Progenitor cell of endocrine pancreas (in vitro differentiated cells): ENCODE measurements at places on chromosomes 3 and 15.

- H3K27me3 ChIP-seq: peaks cover 32% of the 10 kb centered on the region
- no peaks in the 10 kb centered on the region for H3K4me1 ChIP-seq
- H3K4me3 ChIP-seq: no peak overlapping the region
- DNase-seq: no peak
Measured at GRCh38 chr3:184742676-184743135, 30.8 kb upstream of the MAGEF1 start.

GRCh38 chr15:40855706-40856234, 11.9 kb downstream of the SPINT1 start:
- H3K27me3 ChIP-seq: no peaks in the 10 kb centered on the region
- DNase-seq: no peak
- no peak overlapping the region for H3K4me3 ChIP-seq

DNA sequence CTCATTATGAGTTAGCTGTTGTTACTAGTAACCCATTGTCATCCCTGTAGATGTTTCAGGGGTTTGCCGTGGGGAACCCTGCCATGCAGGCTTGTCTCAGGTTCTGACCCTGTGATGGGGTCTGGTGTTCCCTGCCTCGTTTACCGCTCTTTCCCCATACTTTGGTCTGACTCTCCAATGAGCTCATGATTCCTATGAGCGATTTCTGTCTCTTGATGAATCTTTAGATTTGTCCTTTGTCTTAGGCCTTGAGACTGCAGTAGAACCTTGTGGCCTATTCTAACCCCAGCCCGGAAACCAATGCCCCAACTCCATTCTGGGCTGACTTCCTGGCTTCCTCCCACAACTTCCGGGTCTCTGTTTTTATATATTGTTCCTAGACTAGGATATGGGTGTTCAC, 11.3 kb upstream of the IQGAP1 start:
- peaks cover 2% of the 10 kb centered on the region for H3K4me1 ChIP-seq
- H3K4me3 ChIP-seq: no peak overlapping the region
- H3K27ac ChIP-seq: no peak overlapping the region
- no peaks in the 10 kb centered on the region for H3K27me3 ChIP-seq

- no peak overlapping the region for H3K4me3 ChIP-seq
- H3K36me3 ChIP-seq: peaks cover 2% of the 10 kb centered on the region
- no peak overlapping the region for H3K27ac ChIP-seq
- no peak for DNase-seq
- H3K4me1 ChIP-seq: peaks cover 19% of the 10 kb centered on the region
Measured at GRCh38 chr3:195105389-195105788, 165.6 kb downstream of the XXYLT1 start.

GRCh38 chr3:35322070-35322469, 317.3 kb upstream of the ARPP21 start:
- H3K27me3 ChIP-seq: no peaks in the 10 kb centered on the region
- no peak overlapping the region for H3K27ac ChIP-seq
- no peak overlapping the region for H3K4me3 ChIP-seq
- peaks cover 4% of the 10 kb centered on the region for H3K36me3 ChIP-seq
